ENCODE measurements at places on chromosomes 7 and 10.

DNA sequence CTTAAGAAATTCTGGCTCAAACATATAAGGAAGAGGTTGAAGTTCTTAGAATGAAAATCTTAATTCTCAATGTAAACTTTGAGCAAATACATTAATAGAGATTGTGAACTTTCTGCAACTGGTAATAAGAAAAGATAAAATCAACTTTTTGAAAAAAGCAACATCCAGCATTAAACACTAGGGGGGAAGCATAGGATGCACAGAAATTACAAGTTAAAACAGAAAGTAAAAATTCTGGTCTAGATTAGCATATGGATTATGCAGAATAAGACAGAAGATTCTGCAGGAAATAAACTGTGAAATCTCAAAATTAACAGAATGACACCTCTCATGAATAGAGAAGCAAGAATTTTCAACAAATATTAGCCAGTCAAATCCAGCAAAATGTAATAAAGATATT is 38.0 kb upstream of the CAV2 start:
- no peak for DNase-seq

DNA sequence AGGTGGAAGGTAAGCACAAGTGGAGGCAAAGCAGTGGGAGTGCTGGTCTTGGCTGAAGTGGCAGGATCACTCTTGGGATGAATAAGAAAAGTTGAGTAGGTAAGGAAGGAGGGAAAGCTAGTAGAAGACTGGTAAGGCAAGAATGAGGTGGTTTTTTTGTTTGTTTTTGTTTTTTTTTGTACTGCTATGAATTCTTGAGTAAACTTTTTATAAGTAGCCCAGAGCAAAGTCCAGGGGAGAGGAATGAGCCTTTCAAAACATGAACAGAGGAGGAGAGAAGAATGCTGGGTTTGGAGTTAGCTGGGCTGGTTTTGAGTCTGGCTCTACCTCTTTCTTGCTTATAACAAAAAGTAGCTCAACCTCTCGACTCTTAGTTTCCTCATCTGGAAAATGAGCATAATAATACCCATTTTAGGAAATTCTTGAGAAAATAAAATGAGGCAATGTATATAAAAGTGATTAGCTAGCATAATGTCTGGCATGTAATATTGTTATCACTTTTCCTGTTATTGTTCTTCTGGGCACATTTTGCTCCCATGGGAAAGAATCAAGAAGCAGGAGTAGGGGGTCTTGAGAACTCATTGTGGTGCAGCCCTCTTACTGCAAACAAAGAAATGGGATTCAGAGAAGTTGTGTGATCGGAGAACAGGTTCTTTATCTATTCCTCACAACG is 24.1 kb upstream of the LRRC17 start:
- DNase-seq, result no peak

DNA sequence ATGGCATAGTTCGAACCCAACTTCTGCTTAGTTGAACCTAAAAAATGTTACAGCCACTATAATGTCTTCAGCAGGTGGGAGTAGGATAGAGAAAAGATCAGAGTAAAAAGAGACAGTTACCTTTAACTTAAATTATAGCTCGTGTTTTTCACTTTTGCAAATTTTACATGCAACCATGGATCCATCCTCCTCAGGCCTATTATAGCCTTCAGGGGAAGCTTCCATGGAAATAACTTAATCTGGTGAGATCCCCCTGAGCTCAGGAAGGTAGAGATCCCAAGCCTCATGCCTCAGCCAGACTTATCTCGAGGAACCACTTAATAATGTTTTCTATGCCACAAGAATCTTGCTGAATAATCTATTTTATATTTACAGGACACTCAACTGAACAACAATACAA is 159.4 kb upstream of the FAM3C start:
- no peak for DNase-seq

GRCh38 chr10:44154956-44155355 is 229.9 kb downstream of the CXCL12 start:
- DNase-seq, result no peak

DNA sequence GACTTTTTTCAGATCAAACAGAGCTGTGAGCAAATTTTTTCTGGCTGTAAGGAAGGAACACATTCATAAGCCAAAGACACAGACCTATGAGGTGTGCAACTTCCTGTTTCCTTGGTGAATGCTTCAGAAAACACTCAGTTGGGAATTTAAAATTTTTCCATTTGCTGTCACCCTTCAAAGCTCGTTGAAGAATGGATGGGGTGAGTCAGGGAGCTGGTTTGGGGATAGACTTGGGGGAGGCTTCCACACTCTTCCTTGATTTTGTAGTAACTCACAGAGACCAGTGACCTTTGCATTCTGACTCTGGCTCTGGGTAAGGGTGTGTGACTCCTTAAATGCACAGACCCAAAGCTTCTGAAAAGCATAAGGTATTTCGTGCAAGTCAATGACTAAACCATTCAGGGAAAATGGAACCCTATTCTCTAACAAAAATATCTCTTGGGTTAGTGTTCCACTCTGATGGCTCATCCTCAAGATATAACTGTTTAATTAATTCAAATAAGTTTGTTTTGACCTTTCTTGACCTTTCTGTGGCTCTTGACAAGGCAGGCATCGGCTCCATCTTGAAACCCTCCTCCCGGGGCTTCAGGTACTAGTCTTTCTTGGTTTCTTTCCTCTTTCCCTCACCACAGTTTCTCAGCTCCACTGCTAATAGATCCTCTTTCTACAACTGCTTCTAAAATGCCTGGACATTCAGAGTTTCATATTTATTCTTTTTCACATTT is 227.8 kb upstream of the INHBA start:
- DNase-seq, result no peak

DNA sequence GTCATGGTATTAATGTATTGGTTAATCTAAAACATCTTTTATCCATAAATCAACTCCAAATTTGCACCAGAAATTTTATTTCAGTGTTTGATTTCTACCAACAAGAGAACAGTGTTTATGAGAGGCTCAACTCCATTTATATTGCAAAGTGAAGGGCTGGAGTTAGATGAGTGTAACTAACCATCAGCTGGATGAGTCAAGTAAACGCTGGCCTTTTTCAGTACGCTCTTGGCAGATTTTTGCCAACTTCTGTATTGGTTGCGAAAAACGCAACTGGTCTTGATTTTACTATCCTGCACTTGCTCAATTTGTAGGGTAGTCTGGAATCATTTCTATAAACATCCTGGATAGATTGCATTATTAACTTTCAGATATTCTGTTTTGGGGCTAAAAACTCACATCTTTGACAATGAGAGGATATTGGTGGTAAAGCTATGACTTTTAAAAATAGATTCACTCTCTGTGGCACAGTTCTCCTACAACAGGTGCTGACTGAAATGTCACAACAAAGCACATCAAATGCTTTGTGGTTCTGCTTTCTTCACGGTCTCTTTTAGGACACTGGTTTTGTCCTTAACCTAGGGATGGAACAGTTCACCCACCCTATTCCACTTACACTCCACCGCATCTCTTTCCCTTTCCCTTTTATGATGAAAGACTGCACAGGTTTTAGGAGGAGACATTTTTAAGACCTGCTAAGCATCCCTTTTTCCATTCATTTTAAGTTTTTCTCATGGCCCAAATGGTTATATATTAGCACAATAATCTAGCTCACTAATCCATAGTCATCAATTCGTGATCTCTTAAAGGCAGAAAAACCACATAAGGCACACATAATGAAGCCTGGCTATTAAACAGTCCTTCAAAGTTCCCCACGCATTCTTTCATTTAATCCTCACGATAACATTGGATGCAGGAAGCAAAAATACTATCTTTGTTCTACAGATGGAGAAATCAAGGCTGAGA is 12.8 kb downstream of the CACNA2D1 start:
- DNase-seq, result no peak

DNA sequence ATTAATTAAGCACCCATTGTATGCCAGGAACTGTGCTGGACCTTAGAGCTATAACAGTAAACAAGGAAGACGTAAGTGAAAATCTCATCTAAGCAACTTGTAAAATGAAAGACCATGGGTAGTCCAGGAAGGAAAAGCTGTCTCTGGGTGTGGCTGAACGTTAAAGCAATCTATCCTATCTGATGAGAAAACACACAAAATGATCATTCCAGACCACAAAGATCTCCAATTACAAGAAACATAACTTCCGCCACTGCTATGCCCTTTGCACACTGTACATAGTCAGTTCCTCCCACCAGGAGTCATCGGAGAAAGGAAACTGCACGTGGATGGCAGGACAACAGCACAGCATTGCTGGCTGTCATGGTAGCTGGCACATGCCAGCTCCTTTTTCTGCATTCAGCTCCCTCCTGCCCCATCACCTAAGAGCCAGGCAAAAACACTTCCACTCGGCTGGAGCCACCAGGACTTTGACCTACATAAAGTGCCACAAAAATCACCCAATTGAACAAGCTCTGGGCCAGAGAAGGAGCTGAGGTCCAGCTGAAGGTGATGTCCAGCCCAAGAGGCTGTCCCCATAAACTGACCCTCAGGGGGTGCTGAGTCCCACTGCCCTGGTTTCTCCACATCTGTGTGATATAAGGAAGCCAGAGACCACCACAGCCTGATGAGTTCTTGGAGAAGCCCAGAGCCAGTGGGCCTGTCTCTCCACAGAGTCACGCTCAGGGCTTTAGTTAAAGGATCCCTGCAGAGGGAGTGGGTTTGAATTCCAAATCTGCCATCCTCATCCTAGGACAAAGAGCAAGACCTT is 56.4 kb downstream of the STEAP1B start:
- no peak for DNase-seq

DNA sequence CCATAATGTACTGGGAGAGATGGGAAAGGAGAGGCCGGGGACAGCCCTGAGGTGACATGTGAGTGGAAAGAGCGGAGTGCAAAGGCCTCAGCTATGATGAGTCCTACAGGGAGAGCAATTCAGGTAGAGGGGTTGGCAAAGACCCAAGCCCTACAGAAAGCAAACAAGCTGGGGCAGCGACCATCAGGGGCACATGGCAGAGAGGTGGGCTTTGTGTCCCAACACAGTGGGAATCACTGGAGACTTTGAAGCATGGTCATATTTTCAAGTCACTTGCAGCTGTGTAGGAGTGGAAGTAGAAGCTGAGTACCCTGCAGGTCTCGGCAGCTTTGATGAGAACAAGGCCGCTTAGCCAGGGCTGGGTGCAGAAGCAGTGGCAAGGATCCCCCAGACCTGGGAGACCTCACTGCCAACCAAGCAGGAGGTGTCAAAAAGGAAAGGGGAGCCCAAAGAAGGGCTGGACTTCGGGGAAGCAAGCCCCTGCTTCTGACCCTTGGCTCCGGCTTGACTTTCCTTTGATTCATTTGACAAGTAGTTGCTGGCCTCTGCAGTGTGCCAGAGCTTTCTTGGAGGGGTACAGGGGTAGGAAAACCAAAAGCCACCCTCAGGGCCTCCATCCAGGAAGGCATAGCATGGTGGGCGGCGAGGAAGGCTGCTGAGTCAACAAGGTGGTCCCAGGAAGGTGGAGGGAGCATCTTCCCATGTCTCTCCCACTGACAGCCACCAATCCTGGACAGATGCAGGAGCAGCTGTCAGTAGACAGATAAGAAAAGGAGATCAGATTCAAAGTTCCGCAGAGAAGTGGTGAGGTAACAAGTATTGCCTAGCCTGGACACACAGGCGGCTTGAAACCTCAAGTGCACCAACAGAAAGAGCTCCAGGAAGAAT is 1.9 kb upstream of the PGAM2 start:
- DNase-seq, result no peak

DNA sequence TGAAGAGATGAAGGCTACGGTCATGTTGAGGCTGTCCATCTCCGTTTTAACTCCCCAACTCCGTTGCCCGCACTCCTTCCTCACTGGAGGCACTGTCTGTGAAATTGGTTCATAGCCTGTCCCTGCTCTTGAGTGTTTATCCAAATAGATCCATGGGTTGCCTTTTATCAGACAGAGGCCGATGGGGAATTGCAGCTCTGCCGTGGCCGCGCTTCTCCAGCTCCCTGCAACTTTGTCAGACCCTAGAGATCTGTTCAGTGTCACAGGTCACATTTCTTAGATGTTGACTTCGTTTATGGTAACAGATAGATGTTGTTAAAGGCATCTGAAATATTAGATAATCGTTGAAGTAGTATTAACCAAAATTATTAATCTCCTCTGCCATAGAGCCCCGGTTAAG is 14.7 kb downstream of the PPP2R2D start:
- no peak for DNase-seq

DNA sequence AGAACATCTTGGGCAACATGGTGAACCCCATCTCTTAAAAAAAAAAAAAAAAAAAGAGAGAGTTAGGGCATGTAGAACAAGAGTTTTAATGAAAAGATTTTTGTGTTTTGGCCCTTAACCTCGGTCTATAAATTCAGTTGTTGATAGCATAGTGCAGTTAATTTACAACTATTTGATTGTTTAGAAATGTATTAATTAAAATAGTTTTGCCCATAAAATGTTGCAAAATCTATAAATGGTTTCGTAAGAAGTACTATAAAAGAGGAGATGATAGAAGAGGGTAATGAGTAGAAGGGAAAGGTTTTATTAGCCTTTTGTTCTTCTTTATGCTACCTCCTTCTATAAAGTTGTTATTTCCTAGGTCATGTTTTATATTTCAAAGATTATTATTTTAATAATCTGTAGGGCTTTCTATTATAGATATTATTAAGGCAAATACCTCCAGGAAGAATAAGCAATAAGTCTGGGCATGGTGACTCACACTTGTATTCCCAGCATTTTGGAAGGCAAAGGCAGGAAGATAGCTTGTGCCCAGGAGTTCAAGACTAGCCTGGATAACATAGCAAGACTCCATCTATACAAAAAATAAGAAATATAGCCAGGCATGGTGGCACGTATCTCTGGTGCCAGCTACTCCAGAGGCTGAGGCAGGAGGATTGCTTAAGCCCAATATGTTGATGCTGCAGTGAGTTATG is 73.3 kb downstream of the MCU start:
- no peak for DNase-seq

- DNase-seq, result no peak
Measured at GRCh38 chr7:72924386-72924732, 536 bp upstream of the POM121 start.
